M059J (cell line): ENCODE measurements at places on chromosomes 2 and 18.

DNA sequence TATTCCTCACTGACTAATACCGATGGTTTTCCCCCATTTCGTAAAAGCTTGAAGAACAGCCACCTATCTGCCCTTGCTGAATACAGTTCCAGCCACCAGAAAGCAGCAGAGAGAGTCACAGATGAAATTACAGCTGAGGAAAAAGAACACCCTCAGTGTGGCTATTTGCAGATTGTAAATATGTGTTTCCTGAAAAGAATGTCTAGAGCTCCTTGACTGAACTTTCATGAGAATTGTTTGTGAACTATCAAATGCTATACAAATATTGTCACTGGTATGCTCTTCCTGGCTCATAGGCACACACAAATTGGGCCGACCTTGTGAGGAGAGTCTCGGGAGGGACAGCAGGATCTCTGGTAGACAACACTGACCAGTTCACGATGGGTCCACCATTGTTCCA lies 58.1 kb upstream of the TTC39C start:
- DNase-seq, result no peak

GRCh38 chr2:71930049-71930681 lies 217.5 kb downstream of the CYP26B1 start:
- DNase-seq, result peak; percentile 67

GRCh38 chr2:132645176-132645575 lies 24.8 kb downstream of the LYPD1 start:
- no peak for DNase-seq

DNA sequence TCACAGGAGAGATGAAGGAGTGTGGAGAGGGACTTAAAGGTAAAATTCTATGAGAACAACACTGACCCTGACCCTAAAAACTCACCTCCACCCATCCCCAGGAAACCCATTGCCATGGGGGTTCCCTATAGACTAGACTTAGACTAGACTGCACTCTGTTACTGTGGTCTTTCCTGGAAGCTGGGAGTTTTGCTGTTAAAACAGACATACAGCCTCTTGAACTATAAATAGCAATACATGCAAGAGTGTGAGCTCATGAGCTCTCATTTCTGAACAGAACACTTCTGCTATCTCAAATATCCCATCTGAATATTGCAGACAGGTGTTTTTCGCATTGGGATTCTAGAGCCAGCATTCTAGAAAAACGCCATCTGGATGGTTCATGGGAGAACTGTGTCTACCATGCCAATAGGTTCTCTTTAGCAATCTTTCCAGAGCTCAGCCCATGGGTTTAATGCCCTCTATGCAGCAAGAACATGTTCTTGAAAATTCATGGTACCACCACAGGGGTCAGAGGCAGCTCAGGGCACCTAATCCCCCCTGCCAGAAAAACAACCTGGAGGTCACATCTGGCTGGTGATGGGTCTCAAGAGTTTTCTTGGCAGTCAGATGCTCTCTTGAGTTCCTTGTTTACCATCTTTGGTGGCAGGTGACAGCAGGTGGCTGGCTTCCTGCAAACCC lies 51.9 kb downstream of the SLC14A2 start:
- no peak for DNase-seq

DNA sequence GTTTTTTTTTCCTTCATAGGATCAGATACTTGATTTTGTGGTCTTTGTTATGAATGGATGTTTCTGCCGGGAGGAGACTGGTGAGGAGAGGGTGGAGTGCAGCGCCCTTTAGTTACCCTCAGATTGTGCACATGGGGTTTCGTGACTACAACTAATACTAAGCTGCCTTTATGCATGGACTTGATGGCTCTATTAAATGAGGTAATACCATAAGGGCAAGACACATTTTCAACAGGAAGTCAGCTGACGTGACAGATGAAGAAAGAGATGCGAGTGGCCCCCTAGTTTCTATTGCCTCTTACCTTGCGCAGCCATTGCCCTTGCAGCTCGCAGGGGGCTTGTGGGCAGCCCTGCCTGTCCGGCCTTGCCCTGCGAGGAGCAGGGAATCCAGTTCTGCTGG lies 24.4 kb downstream of the ZNF407 start:
- no peak for DNase-seq

DNA sequence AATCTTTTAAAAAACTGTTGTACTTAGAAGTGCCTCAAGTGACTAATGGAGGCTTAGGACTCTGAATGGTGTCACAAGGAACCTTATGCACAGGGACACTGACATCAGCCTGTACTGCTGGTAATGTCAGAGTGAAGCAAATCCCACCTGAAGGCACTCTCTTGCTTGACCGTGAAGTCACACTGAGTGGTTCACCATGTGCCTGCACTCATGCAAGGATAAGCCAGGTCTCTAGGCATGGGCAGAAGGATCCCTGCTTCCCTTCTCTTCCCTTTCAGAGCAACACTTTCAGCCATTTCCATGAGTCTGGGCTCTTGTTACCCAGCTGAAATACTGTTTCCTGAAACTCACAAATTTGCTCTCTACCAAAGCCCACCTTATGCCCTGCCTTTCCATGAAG lies 123.0 kb downstream of the NEDD4L start:
- no peak for DNase-seq

GRCh38 chr2:230224458-230224857 lies 1.1 kb upstream of the SP140 start:
- DNase-seq, result no peak

- peak; percentile 18 for DNase-seq
Measured at GRCh38 chr2:143545059-143545948, 416.1 kb downstream of the ARHGAP15 start.
